ENCODE measurements at places on chromosomes 5 and 9. TPM values are rescaled to one million over a fixed set of nuclear protein-coding genes. Genes with fewer than 3 reads are reported as not detected.

DNA sequence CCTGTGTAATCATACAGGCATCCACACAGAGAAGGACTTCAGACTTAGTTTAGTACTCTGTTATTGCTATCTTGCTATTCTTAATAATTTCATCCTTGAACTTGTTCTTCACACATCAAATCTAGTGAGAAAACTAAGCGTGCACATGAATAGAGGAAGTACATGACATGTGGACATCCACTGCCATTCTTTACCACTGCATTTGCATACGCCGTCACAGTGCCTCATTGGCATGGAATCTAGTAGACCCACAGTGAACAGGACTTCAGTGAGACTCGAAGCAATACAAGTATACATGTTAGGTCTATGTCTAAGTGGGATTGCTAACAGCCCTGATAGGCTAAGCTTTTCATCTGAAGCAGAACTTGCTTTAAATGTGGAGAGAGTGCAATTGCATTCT is 592.1 kb downstream of the TLE4 start:
- DNase-seq, result no peak

Gene ZNG1E
- total RNA-seq, result 69.2 TPM

Gene S1PR3
- total RNA-seq, result 34.8 TPM

DNA sequence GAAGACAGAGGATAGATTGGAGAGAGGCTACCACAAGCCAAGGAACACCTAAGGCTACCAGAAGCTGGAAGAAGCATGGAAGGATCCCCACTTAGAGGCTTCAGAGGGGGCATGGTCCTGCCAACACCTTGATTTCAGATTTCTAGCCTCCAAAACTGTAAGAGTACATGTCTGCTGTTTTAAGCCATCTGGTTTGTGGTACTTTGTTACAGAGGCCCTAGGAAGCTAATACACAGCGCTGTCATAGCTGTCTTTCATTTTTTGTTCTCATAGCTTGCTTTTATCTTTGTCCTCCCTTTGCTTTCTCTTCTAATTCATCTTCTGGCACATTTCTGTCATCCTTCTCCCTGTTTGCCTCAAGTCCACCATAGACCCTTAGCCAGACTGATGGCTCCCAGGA is 104.5 kb downstream of the ATP10B start:
- no peak for DNase-seq

Gene IRF1
- 14.3 TPM for total RNA-seq

GRCh38 chr5:9589049-9589835 is 40.9 kb downstream of the TAS2R1 start:
- no peak for DNase-seq

DNA sequence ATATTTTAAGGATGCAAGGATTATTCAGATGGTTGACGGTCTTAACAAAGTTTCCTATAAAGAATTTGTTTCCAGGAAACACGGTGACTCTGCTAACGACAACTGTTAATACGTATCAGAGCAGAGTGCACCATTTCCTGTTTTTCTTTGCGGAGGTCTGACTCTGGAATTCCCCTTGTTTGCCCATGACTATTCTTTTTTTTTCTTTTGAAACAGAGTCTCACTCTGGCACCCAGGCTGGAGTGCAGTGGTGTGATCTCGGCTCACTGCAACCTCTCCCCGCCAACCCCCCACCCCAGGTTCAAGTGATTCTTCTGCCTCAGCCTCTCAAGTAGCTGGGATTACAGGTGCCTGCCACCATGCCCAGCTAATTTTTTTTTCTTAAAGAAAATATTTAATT is 115.9 kb downstream of the CDC42SE2 start:
- DNase-seq, result peak; percentile 70
